ENCODE measurements at places on chromosomes 2 and 18.

- DNase-seq = no peak
These were observed 136.2 kb downstream of the CERS6 start for GRCh38 chr2:168592181-168592831.

GRCh38 chr18:12597760-12598159 is 60.1 kb downstream of the SPIRE1 start:
- peak; percentile 75 for DNase-seq

DNA sequence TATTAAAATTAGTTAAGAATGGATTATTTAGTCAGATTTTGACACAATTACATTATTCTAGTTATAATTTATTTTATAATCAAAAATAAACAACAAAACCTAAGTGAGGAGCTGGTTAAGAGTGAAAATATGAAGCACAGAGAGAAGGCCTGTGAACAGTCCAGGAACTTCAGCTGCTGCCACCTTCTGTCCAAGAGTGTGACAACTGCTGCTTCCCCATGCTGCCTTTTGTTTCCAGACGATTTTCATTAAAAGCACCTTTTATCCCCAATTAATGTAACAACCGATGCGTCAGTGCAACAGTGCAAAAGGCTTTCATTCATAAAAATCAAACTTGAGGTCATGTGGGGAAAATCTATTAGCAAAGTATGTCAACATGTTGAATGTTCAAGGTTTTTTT is 363.6 kb downstream of the CTNNA2 start:
- no peak for DNase-seq

DNA sequence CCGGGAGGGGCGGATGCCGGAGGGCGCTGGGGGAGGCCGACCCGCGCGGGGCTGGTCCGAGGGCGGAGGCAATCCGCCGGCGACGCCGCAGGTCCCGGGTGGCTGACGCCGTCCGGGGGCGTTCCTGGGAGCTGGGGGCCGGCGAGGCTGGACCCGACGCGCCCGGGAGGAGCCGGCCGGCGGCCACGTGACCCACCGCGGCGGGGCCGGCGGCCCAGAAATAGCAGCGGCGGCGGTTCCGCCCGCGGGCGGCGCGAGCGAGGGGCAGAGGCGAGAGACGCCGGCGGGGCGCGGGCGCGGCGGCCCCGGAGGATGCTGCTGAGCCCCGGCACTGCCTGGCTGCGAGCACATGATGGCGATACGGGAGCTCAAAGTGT is at the start of gene RAB31:
RAB31 (plus strand) TSS at position 245 of the 377 bp plus-strand sequence; CDS start at position 350, 105 bp downstream.
- peak; percentile 33 for DNase-seq

DNA sequence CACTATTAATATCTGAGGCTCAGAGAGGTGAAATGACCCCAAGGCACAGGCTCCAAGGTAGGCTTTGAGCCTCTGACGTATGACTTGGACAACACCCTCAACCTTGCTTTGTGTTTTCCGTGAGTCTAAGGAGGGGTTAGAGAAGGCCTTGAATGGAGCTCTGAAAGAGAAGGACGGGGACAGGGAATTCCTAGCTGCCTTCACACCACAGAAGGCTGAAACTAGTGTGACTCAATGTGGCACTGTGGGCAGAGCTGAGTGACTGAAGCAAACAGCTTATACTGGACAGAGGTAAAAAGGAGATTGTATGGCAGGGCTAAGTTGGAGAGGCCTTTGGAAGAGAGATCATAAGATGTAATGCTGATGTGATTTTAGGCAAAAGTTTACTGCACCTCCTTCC is 3.5 kb upstream of the NCK2 start:
- no peak for DNase-seq

DNA sequence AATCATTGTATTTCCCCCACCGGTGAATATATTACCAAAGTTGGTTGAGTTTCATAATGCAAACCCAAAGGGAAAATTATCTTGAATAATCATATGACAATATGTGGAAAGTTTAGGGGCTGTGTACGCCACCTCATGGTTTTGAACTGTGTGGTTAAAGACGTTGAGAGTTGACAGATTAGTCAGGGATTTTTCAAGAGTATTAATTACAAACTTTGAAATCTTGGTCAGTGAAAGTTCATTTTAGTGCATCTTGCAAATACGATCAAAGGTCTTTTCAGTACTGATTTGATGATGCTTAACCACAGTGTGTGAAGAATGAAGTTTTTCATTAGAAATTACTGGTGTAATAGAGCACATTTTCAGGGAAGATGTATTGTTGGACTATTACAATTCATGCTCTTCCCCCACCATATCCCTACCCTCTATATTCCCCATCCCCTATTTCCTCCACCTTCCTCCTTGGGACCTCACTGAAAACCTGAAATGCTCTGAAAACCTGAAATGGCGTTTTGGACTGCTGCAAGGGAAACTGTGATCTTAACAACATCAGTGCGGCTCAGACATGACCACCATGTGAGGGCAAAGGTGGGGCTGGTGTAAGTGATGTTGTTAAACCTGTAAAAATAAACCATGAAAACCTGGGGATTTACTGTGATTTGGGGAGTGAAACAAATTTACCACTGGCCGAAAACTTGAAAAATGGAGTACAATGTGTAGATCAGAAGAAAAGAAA is 4.5 kb upstream of the BCL2L11 start:
- DNase-seq = no peak

DNA sequence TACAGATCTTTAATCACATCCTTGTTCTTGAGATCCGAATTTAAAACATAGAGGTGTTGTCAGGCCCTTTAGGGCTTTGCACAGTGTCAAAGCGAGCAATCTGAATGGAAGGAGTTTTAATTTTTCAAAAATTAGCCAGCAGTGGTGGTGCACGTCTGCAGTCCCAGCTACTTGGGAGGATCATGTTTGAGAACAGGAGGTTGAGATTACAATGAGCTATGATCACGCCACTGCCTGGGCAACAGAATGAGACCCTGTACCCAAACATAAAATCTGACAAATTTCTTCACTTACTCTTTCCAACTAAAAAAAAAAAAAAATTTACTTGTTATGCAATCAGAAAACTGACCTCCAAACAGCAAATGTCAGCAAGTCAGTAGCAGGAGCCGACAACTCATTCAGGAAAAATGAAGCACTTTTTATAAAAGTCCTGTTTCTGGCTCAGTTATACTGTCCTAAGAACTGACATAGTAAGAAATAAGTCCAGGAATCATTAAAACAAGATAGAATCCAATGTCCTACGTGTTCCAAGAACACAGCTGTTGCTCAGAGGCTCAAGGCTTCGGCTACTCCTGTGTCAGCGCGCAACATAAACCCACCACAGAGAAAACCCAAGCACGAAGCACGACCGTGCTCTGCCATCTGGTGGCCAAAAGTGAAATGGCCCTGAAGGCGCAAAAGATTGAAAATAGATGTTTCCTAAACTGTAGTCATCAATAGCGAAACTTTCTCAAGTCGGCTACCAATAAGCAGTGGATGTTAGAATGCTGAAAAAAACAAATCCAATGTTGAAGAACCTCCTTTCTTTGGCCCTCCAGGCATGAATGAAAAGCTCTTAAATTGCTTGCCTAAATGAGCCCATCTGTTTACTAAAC is 138.1 kb downstream of the INO80D start:
- DNase-seq = peak; percentile 67

GRCh38 chr18:80233899-80234298 is 13.4 kb downstream of the PARD6G start:
- DNase-seq = no peak

DNA sequence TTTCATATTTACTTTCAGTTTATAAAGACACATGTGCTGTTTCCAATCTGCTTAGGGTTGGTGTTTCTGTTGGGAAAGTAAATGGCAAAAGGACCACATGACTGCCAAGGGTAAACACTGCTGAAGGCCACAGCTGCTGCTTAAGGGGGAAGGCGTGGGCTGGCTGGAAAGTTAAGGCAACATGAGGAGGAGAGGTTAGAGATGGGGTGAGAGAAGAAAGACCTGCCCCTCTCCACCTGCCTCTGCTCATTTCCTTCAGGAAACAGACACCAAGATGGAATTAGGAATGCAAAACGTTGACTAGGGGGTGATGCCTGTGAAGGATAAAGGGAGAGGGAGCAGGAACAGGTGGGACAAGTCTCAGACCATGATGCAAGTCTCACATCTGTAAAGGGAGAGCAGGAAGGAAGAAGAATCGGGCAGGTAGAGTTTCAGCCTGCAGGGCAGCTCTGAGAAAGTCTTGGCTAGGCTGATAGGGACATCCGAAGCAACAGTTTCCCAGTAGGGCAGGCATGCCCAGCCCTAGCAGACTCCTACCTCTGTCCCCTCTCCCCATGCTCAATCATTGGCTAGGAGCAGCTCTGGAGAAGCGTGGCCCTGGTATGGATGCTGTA is 86.0 kb downstream of the CDC42EP3 start:
- DNase-seq = peak; percentile 13

DNA sequence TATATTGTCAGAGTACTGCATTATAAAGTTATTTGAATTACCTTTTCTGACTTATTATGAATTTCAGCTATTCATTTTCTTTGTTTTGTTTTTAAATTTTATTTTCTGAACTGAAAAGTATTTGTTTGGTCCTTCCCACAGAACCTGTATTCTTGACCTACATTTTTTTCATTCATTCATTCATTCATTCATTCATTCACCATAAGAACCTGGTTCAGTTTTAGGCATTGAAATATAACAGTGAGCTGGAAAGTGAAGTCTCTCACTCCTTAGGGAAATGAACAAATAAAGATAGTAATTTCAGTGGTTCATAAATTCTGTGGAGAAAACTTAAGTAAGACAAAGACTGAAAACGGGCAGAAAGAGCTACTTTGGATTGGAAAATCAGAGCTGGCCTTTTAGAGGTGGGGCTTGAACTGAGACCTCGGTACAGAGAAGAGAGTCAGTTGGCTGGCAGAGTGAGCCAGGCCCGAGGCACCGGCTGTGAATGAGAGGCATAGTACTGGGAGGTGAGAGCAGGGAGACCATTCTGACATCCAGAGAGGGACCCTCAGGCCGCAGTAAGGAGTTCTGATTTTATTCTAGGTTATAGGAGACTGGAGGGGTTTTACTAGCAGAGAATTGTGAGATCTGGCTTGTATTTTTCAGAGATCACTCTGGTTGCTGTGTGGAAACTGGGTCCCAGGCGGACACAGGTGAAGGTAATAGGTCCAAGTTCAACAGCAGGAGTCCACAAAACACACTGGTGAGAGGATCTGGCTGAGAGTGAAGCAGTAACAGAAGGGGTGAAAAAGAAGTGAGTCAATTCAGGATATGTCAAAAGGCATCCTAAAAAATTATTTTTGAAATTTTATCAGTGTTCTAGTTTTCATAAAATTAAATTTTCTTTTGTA is 75.8 kb upstream of the FN1 start:
- DNase-seq = no peak

DNA sequence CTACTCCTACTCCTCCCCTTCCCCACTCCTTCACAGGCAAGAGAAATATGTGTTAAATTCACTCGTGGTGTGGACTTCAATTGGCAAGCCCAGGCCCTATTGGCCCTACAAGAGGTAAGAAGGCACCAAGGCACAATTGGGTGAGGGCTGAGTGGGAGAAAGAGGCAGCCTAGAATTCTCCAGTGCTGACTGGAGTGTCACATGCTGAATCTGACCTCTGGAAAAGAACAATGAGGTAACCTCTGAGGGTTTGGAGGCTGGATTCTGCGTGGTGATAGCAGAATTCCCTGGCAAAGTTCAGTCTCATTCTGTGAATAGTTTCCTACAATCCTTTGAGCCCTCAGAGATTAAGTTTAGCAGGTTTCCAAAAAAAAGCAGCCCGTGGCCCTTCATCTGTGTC is 6.9 kb downstream of the CENPA start:
- DNase-seq = no peak

GRCh38 chr2:181036445-181036844 is 56.0 kb downstream of the UBE2E3 start:
- no peak for DNase-seq

- peak; percentile 77 for DNase-seq
These were observed 103.4 kb downstream of the TNS1 start for GRCh38 chr2:217899231-217900009.

GRCh38 chr18:10463741-10464140 is 9.3 kb downstream of the APCDD1 start:
- DNase-seq = no peak
